Stimulated activated CD4-positive, alpha-beta T cell treated with anti-CD3 and anti-CD28 coated beads, Interleukin-15, amount 100 ng/mL, for 48 hours (primary cell): ENCODE measurements at places on chromosomes 1 and 21.

- DNase-seq = no peak
Measured at GRCh38 chr1:116064616-116065015, 46.6 kb upstream of the MAB21L3 start.

DNA sequence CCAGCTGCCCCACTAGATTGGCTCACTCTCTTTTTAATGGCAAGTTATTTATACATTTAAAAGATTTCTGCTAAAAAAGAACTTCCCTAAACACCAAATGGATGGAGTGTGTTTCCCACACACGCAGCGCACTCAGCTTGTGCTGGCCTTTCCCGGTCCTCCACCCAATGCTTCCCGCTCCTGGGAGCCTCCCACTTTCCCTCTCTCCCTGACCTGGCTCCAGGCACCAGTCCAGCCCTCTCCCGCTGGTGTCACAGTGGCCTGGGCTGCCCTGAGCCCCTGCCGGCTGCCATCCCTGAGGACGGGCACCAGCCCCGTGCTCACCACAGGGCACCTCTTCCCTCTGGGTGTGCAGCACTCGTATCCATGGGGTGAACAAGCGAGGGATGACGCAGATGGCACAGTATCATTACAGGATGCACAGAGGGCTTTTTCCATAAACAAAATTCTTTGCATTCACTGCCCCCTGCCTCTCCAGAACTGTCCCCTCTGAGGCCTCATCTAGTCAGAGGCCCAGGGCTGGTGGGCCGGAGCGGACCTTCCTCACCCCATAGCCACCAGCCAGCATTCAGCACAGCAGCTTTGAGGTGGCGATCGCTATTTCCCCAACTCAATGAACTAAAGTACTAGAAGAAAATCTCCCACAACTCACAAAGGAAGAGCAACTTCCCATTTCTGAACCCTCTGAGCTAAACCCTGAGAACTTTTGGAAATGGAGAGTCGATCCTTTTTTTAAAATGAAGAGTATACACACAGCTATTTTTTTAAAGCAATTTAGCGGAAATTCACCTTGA is 68.5 kb downstream of the SLC37A1 start:
- DNase-seq = no peak

DNA sequence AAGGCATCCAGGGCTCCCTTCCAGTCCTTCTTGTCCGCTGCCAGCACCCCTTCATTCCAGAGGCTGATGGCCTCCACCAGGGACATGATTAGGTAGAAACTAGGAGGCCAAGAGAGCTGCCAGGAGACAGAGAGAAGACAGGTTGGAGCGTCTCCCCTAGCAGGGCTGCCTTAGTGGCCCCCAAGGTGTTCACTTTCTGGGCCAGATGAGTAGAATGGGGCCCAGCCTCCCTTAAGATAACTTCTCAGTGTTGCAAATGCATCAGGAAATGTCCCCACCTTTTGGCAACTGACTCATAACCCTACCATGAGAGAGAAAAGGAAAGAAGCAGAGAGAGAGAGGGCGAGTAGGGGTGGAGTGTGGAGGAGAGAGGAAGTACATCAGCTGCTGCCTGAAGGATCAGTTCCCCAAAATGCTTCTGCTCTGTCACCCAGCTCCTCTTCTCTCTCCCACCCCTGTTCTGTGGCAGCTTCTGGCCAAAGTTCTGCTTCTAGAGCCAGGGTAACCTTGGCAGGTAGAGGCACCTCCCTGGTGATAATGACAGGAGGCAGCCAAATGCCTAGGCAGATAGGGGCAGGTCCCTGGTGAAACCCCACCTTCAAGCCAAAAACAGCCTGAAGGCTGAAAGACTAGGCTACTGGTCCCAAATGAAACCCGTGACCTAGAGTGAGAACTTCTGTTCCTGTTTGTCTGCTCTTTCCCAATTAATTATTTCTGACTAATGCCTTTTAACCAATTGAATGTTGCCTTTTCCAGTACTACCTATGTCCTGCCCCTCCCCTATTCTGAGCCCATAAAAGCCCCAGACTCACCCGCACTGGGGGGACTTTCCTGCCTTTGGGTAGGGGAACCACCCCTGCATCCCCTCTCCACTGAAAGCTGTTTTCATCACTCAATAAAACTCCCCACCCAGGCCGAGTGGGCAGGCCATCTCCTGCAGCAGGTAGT is at the start of gene NCF2:
NCF2 (minus strand) TSS at position 216 of the 948 bp plus-strand sequence; CDS start at position 86, 130 bp downstream.
- DNase-seq = peak; percentile 25

- DNase-seq = no peak
Measured at GRCh38 chr1:206430031-206430983, 40.0 kb upstream of the IKBKE start.

GRCh38 chr1:166884040-166884642 is 8.1 kb upstream of the TADA1 start:
- DNase-seq = peak; percentile 10

DNA sequence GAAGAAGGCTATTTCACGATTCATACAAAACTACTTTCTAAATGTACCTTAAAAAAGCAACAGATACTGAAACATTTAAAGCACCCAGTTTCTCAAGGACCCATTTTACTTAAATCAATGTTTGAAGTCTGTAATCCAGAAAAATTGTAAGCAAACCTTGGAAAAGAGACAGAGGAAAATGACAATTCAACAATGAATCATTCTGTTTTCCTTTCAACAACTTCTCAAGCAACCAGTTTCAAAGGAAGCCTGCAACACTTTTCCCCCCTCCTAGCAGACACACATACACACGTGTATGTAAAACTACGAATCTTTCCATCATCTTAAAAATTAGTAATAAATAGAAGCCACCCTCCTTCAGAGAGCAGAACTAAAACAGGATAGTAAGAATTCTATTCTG is 1.2 kb downstream of the RERE start:
- DNase-seq = no peak

GRCh38 chr1:51990478-51990965 is at the start of gene RAB3B:
RAB3B (minus strand) TSS chr1:51990700; CDS start chr1:51977117, 13,583 bp downstream.
- DNase-seq = peak; percentile 79

GRCh38 chr1:198893141-198893540 is 254.3 kb downstream of the PTPRC start:
- no peak for DNase-seq

GRCh38 chr1:112493351-112493750 is 15.4 kb upstream of the WNT2B start:
- DNase-seq = no peak

DNA sequence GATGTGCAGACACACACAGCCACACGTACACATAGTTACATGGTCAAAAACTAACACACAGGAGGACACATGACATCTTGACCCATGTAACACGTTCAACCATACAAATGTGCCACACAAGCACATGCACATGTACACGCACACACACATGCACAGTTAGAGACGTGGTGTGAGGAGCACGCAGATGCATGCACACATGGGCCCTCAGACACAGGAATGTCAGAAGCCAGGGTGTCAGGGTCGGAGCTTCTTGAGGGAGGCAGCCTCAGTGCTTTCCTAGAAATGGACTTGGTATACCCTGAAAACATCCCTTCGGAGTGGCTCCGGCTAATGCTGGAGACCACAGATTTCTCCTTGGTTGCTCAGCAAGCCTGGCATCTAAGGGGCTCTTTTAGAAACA is 114.3 kb downstream of the DMRTB1 start:
- DNase-seq = no peak

GRCh38 chr1:170663404-170664092 is 383 bp upstream of the PRRX1 start:
- no peak for DNase-seq

DNA sequence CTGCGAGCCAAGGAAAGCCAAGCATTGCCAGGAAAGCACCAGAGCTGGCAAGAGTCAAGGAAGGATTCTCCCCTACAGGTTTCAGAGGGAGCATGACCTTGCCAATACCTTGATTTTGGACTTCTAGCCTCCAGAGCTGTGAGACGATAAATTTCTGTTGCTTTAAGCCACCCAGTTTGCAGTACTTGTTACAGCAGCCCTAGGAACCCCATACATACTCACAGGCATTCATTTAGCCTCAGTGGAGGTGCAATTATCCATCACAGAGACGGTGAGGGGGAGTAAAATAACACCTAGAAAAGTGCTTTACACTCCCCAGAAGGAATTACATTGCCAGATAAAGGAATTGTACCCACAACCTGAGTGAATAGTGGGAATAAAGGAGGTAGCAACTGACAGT is 167.4 kb upstream of the NFIA start:
- no peak for DNase-seq

- no peak for DNase-seq
Measured at GRCh38 chr1:8854240-8854639, 24.2 kb downstream of the ENO1 start.

- DNase-seq = no peak
Measured at GRCh38 chr1:153362187-153362775, 4.6 kb downstream of the S100A9 start.

DNA sequence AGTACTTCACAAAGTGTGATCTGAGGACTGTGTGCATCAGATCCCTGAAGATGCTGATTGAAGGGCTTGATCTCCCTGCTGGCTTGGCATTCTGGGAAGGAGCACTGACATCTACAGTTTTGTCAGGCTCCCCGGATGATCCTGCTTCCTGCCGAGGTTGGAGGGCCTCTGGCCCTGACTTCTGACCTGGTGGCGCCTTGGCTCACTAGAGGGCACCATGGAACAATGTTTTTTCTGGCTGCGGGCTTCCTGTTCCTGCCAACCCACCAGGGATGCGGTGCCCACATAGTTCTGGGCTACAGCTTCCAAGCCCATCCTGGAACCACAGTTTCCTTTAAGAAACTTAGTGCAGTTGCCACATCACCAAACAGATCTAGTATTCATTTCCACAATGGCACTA is 38.8 kb upstream of the RASAL2 start:
- DNase-seq = no peak

- no peak for DNase-seq
Measured at GRCh38 chr1:92975551-92976232, 14.4 kb upstream of the DIPK1A start.

GRCh38 chr1:77484334-77484733 is 198.1 kb downstream of the ZZZ3 start:
- no peak for DNase-seq

DNA sequence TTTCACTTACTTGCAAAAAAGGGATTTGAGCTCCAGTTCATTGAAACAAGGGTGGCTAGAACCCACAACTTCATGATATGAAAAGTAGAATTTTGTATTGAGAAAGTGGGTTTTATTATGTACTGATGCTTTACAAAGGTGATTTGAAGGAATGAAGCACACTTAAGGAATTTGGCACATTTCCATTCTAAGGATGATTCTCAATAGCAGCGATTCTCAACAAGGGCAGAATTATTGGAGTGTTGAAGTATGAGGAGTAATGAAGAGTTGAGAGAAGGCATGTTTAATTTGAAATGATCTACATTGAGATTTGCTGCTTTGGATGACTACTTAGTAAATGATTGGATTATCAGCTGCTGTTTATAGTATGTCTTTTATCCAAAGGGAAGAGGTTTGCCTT is 54.7 kb downstream of the FNBP1L start:
- no peak for DNase-seq

GRCh38 chr1:203089001-203089650 is 3.3 kb upstream of the MYOG start:
- no peak for DNase-seq

DNA sequence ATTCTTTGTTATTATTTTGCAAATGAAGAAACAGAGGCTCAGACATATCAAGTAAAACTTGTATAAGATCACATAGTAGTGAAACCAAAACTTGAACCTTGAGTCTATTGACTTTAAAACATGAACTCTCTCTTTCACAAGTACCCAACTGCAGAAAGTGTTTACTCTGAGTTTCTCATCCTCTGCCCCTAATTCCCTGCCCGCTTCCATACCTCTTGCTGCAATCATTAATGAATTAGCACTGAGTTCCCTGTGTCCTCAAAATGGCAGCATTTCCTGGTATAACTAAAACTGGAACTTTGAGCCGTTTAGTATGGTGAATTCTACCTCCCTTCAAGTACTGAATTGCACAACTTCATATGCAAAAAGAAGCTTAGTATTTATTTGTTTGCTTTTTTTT is 147.7 kb upstream of the DNAH14 start:
- DNase-seq = no peak

- no peak for DNase-seq
Measured at GRCh38 chr1:40252601-40253000, 4.9 kb downstream of the TMCO2 start.

- no peak for DNase-seq
Measured at GRCh38 chr1:39158327-39159086, 46.0 kb upstream of the MACF1 start.

DNA sequence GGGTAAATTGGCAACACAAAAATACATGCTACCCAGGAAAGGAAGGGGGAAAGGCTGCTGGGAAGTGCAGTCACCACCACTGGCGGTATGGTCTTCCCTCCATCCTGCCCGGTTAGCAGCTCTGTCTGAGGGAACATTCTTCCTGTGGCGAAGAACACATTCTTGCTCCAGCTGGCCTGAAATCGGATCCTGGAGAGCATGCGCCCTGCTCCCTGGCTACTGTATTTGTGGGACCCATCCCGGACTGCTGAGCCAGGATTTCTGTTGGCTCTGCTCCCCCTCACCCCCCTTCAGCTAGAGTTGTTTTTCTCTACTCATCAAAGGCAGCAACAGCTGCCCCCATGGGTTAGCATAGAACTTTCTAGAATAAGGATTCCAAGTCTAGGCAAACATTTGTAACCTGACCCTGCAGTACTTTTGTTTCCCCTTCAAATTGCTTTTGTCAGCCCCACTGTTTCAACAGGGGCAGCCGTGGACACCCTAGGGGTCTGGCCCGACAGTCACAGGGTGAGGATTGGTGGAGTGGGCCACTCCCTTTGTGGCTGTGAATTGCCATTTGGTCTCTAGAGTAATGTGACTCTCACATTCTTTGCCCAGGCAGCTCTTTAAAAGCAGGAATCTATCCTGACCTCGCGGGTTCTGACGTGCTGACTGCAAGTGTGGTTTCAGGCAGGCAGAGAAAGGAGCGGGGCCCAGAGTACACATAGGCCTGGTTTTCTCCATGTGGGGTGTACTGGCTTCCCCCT is 157.7 kb downstream of the TOMM20 start:
- no peak for DNase-seq

- no peak for DNase-seq
Measured at GRCh38 chr1:178066908-178067614, 26.8 kb upstream of the RASAL2 start.

DNA sequence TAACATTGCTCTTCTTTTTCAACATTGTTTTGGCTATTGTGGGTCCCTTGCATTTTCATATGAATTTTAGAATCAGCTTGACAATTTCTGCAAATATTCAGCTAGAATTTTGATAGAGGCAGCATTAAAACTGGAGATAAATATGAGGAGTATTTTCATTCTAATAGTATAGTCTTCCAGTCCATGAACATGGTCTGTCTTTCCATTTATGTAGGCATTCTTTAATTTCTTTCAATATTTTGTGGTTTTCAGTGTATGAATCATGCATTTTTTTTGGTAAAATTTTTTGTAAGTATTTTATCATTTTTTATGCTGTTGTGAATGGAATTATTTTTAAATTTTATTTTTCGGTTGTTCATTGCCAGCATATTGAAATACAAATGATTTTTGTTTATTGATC is 97.2 kb downstream of the DNAH14 start:
- DNase-seq = no peak

- DNase-seq = no peak
Measured at GRCh38 chr1:25208092-25208491, 24.2 kb downstream of the SYF2 start.
